ENCODE measurements at places on chromosomes 6 and 20.
A peak's percentile ranks its signal among the peaks of the same experiment; 100 is the strongest.

- no peak for DNase-seq
These were observed 227.4 kb downstream of the LRFN2 start for GRCh38 chr6:40359808-40360207.

DNA sequence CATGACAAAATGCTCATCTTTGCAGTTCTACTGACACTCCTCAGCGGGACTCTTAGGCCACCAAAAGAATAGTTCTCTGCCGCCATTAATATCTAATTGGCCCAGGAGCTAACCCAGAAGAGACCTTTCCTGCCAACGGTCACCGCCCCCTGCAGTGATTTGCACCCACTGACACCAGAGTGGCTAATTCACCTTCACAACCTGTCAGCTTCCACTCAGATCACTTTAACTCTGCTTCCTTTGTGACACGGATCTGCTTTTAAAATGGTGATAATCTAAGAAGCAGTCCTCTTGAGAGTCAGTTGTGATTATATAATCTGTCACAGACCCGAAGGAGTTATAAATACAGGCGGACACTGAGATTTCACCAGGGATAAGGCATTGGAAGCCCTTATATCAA lies 172.8 kb downstream of the FRK start:
- DNase-seq, result no peak

- peak; percentile 22 for DNase-seq
These were observed 37.0 kb upstream of the SAMHD1 start for GRCh38 chr20:36988494-36988966.

GRCh38 chr6:121651420-121651819 lies 216.0 kb downstream of the GJA1 start:
- DNase-seq, result no peak

GRCh38 chr6:112931832-112932231 lies 584.7 kb downstream of the RFPL4B start:
- peak; percentile 78 for DNase-seq

- no peak for DNase-seq
These were observed 39.0 kb upstream of the ECHDC1 start for GRCh38 chr6:127382413-127382812.

- DNase-seq, result peak; percentile 43
These were observed 4.0 kb downstream of the VARS1 start for GRCh38 chr6:31791324-31792089.

DNA sequence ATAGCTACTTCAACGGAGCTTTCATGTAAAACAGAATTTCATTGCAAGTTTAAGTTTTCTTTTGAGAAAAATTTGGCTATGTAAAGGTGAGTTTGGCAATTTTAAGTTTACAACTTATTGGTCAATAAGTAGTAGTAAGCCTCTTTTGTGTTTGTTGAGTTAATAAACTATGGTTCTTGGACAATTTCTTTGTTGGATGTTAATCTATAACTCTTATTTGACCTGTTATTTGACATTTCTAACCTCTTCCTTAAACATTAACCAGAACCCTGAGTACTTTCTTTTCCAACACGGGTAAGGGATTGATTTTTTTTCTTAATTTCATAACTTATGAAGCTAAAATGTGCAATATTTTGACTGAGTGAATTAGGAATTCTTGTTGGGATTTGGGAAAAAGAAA lies 354.4 kb downstream of the PRKN start:
- DNase-seq, result no peak

DNA sequence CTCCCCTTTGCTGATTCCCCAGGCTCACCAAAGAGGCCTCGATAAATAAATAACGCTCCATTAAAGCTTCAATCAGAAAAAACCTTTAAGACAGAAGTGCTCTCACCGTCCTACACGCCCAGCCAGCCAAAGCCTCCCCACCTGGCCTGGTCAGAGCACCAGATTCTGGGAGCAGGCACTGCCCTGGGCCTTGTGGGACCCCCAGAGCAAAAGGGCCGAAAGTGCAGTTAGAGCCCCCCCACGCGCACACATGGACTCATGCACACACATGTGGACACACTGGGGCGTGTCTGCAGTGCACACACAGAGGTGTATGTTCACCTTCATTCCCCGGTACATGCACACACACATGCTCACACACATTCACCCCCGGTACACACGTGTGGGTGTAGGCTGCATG lies 1.9 kb upstream of the NECAB3 start:
- no peak for DNase-seq

DNA sequence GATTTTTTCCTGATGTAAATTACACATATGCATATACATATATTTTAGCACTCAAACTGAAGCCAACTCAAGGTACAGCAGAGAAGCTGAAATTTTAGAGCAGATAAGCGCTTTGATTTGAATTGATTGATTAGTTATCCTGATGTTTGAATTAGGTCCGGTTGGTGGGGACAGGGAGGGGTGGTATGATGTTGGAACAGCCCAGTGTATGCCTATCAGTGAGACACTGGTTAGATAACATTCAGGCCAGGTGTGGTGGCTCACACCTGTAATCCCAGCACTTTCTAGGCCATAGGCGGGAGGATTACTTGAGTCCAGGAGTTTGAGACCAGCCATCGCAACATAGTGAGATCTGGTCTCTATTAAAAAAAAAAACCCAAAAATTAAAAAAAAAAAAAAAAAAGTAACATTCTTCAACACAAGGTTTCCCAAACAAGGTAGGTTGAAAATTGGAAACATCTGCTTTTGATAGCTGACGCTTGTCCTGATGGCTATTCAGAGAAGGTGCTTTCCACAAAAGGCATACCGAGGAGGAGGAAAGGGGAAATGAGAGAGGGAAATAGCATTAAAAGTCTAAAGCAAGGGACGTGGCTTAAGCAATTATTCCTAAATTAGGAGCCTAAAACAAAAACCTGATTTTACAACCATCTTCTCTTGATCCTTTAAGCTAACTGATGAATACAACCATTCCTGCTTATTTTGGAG lies 288.4 kb upstream of the JARID2 start:
- DNase-seq, result no peak

- no peak for DNase-seq
These were observed 228.2 kb downstream of the KCNQ5 start for GRCh38 chr6:72850040-72850439.

DNA sequence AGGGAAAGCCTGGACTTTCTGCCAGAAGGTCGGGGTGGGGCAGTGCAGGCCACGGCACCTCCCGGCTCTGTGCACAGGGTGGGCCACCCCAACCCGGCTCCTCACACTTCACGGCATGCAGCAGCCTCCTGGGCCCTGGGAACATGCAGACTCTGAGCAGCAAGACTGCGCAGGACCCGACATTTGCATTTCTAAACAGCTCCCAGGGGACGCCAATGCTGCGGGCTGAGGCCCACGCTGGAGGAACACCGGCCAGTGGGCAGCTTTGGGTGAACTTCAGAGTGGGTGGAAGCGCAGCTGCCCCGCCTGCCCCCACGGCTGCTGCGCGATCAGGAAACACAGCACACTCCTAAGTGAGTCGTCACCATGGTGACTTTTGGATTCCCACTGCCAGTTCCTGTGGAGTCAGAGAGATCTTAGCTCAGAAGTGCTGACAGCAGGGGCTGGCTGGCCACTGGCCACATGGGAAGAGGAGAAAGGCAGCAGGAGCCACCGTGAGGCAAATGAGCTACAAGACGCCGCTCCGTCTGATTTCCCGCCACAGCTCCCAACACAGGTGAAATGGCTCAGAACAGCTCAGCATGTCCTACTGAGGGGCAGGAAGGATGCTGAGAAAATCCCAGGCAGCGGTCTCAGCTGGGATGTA lies 52.1 kb downstream of the RNASET2 start:
- no peak for DNase-seq

- DNase-seq, result peak; percentile 60
These were observed at the start of gene HFE for GRCh38 chr6:26087284-26088115. TSS of gene HFE (plus strand) at chr6:26087429. CDS start at chr6:26087441, 12 bp downstream.

DNA sequence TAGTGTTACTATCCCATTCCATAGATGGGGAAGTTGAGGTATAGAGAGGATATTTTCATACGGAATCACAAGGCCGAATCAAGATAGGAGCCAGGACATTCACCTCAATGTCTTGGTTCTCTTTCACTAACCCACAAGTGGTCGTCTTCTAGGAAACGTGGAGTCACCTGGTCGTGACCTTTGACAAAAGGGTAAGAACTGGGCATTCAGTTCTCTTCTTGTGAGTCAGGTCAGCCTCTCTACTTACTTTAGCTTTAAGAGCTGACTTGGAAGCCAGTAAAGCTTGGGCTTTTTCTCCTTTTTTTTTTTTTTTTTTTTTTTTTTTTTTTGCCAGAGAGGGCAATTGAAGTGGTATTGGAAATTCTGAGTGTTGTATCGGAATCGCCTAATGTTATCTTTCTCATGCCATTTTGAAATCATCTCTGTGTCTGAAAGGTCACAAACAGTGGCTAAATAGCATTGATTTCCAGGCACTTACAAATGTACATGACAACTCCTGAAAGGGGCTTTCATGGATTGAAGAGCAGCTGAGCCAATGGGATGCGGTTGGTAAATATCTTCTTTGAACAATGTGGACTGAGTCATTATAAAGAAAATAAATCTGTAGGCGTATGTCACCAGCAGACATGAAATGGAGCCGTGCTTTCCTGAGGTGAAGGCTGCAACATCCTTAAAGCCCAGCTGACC lies 356.9 kb downstream of the KIF16B start:
- no peak for DNase-seq

DNA sequence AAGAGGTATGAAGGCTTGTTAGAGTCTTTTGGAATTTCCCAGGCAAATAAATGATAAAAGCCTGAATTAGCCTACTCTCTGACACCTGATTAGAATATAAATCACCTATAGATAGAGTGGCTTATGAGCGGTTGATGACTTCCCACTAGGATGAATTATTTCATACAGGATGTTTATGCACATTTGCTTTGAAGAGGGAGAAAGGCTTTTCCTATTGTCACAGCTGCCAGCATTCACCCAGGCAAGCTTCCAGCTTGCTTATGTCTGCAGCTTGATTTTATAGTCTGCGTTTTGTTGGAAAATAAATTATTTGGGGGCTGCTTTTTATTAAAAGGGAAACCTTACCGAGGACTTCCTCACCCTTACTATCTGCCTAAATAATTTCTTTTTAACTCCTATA lies 51.3 kb upstream of the EIF2S2 start:
- DNase-seq, result no peak

GRCh38 chr6:122495612-122496011 lies 24.0 kb upstream of the SERINC1 start:
- DNase-seq, result no peak

- peak; percentile 8 for DNase-seq
These were observed 155.6 kb upstream of the TBX18 start for GRCh38 chr6:84920021-84920420.

DNA sequence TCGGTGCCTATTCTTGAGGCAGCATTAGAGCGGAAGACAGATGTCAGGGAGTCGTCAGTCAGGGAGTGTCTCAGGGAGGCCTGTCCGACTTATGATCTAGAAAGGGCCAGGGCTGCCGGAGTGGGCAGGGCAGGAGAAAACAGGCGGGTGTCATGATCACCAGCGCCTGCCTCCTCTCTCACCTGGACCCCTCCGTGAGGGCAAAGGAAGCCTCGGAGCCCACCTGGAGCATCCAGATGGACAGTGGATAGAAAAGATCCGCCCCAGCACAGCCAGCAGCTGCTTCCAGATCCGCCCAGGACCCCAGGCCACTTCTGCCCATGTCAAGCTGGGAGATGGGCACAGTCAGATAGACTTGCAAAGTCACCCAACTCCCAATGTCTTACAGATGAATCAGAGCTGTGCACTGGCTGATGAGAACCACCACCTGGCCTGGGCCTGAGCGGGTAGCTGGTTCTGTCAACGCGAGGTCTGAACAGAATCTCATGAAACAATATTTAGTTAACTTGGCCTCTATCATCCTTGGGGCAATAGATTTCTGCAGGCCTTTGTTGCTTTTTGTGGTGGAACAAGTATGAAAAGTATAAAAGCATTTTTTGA lies 22.2 kb downstream of the PSMG4 start:
- peak; percentile 27 for DNase-seq

DNA sequence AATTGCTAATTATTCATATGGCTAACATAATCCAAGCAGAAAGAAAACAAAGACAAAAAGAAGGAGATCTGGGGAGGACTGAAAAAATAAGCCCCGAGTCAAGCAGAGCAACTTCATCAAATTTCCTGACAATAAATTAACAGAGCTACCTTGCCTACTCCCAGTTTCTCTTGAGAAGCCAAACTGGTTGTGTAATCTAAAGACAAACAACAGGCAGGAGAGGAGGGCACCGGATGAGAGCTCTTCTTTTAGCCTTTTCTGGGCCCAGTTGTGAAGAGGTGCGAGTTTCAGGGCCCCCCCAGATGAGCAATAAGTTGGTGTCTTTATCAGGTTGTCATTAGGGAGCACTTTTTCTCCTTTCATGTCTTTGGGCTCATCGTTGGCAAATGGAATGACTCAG lies 197.1 kb upstream of the PCSK2 start:
- DNase-seq, result no peak

DNA sequence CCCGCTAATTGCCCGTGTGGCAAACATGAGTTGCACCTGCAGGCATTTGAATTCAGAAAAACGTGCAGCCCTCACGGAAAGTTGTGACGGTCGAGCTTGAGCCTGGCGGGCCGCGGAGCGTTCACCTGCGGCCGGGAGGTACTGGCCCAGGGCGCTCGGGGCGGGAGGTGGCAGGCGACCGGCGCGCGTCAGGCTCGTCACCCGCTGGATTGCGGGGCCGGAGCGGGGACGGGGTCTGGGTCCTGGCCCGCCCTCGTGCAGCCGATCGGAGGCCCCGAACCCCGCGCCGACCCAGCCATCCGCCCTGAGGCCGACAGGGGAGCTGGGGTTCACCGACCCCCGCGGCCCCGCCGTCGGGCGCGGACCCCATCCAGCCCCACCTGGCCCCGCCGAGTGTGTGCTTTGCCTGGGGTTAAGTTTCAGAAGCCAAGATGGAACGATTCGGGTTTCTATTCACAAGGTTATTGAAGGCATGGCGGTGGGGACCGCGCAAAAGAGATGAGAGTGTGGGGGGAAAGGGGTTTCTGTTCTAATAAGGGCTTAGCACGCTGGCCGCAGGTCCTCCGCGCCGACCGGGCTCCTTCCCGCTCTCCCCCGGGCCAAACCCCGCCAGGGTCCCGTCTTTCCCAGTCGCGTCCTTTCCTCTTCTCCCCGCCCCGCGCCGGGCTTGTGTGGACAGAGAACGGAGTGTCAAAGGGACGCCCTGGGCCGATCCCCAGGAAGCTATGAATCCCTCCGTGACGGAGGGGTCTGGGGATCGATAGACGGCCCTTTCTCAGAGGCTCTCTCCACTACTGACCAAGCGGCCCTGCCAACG lies 1.6 kb upstream of the HEY2 start:
- DNase-seq, result no peak

Measured in AG10803 (cell line).